ENCODE measurements at places on chromosomes 3 and 15. TPM values are rescaled to one million over a fixed set of nuclear protein-coding genes. Genes with fewer than 3 reads are reported as not detected.

DNA sequence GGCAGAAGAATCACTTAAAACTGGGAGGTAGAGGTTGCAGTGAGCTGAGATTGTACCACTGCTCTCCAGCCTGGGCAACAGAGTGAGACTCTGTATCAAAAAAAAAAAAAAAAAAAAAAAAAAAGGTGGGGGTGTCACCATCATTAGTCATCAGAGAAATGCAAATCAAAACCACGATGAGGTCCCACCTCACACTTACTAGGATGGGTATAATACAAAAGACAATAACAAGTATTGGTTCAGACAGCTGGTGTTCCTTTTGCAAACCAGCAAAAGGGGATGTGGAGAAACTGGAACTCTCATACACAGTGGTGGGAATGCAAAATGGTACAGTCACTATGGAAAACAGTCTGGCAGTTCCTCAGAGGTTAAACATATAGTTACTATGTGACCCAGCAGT lies 78.7 kb upstream of the TSC22D2 start:
- no peak for DNase-seq

GRCh38 chr3:172236771-172237742 lies 197.7 kb downstream of the FNDC3B start:
- DNase-seq: no peak

DNA sequence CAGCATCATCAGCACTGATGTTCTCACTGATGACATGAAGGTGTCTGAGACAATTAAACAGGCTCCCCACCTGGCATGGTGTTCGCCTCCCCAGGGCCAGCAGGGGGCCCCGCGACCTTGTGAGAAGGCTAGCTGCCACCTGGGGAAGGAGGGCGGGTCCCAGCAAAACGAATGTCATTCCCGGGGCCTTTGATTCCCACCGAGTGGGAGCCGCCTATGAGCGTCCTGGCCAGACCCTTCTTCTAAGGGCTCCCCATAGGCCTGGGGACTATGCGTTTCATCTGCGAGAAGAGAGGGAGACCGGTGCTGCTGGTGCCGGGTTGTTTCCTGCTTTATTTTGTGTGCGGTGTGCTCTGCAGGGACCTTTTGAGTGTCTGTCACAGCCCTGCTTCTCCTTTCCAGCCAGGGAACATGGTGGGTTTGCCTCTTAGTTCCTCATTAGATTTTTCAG lies 20.5 kb upstream of the MINDY4B start:
- DNase-seq: no peak

DNA sequence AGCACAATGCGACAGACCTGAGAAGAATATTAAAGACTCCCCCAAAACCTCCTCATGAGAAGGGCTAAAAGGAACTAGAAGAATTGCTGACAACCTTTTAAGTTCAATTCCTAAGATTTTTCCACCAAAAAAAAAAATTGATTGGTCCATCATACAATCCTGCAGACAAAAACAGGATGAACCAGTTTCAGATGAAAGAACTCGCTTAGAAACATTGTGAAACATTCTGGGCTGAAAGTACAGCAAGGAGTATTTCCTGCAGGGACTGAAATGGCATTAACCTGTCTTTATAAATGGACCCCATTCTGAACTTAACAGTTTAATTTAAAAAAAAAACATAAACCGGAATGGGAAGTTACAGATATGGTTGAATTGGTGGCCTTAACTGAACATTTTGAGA lies 96.0 kb upstream of the FAM174B start:
- no peak for DNase-seq

GRCh38 chr3:63067999-63068645 lies 192.9 kb upstream of the CADPS start:
- no peak for DNase-seq

GRCh38 chr3:128091586-128091985 lies 32.0 kb downstream of the RUVBL1 start:
- no peak for DNase-seq

Gene RAD54L2
- 11.9 TPM for total RNA-seq

Gene GLDN
- not detected for total RNA-seq

DNA sequence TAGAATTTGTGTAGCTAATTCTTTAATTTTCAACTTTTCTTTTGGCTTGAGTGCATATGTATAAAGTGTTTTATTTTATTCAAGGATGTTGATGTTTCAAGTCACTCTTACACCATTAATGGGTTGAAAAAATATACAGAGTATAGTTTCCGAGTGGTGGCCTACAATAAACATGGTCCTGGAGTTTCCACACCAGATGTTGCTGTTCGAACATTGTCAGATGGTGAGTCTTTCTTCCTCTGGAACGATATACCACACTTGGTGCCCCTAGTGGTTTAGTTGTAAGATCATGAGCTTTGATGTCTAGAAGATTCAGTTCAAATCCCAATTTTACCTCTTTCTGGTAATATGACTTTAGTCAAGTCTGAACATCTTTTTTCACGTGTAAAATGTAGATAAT lies 119.3 kb downstream of the HCN4 start:
- no peak for DNase-seq

GRCh38 chr3:192545333-192545732 lies 182.0 kb downstream of the FGF12 start:
- no peak for DNase-seq

DNA sequence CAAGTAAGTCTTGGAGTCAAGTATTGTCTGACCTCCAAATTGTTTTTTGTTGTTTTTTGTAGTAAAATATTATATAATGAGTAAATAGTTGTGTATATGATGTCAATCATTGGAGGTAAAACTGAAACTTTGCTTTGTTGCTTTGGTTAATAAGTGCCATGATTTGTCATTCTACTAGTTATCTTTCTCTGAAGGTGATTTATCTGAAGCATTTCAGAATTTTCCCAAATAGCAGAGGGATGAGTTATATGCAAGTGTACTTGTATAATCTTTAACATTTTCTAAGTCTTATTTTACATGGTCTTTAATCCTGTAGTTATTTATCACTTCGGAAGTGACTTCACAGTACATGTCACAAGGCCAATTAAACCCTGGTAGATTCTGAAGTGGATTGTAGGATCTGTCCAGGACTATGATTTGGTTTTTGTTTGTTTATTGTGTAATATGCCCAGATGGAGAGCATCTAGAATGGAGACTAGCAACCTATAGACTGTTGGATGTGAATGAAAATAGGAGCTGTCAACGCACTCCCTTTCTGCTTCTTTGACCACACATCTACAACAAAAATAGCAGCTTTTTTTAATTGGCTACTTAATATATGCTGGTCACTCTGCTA lies 93.1 kb upstream of the SAMMSON start:
- no peak for DNase-seq

Gene ATP6V1A
- total RNA-seq: 122 TPM

Gene FEZF2
- not detected for total RNA-seq

GRCh38 chr3:128175768-128176167 lies 22.5 kb downstream of the EEFSEC start:
- DNase-seq: no peak

DNA sequence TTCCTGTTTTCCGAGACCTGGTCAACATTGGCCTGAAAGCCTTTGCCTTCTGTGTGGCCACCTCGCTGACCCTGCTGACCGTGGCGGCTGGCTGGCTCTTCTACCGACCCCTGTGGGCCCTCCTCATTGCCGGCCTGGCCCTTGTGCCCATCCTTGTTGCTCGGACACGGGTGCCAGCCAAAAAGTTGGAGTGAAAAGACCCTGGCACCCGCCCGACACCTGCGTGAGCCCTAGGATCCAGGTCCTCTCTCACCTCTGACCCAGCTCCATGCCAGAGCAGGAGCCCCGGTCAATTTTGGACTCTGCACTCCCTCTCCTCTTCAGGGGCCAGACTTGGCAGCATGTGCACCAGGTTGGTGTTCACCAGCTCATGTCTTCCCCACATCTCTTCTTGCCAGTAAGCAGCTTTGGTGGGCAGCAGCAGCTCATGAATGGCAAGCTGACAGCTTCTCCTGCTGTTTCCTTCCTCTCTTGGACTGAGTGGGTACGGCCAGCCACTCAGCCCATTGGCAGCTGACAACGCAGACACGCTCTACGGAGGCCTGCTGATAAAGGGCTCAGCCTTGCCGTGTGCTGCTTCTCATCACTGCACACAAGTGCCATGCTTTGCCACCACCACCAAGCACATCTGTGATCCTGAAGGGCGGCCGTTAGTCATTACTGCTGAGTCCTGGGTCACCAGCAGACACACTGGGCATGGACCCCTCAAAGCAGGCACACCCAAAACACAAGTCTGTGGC lies 16.9 kb downstream of the TMEM43 start:
- DNase-seq: no peak

Gene GOLGA8G
- total RNA-seq: not detected

- DNase-seq: peak; percentile 56
Measured at GRCh38 chr3:13370609-13371008, 49.5 kb downstream of the NUP210 start.

DNA sequence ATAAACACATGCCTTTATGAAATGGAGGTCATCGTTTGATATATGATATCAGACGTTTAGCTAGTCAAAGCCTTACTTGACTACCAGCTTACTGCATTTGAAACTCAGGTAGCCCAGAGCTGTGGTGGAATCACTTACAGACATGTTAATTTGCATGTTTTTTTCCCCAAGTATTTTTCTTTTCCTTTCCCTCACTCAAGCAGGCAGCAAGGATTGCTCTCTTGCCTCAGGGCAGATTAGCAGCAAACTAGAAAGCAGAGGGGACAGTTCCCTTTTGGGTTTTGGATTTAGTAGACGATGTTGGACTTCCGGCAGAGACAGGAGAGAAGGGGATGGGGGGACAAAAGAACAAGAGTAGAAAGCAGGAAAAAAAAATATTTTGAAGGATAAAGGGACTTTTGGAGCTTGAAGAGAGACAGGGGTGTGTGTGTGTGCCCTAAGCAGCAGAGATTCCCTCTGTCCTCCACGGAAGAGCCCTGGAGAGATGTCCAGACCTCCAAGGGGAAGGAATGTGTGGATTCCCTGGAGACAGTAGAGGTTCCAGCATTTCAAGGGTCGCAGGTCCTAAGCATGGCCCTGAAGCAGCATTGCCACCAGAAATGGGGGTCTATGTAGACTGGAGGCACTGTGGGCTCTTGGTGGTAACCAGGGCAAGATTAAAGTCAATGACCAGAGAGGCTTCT lies 86.8 kb upstream of the CADPS start:
- no peak for DNase-seq

Gene SIDT1
- total RNA-seq: not detected

DNA sequence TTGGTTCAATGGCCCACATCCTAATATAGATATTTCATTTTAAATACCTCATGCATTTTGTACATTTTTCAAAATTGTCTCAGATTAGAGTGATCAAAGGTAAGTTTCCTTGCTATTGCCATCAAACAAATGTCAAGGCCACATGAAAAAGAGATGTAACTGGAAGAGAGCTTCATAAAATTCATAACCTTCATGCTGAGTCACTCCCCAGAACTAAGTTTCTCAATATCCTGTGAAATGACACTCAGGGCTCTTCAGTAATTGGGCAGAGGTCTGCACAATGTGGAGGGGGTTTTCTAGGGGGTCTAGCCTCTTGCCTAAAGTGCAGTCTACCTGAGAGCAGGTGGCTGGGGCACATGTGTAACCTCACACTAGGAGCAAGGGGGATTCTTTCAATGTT lies 152.2 kb upstream of the SLC2A2 start:
- no peak for DNase-seq

Gene ARL14
- total RNA-seq: not detected

Gene DLG1
- 35.0 TPM for total RNA-seq
